Fibroblast of villous mesenchyme (primary cell): ENCODE measurements at places on chromosomes 6 and 20. TPM values are rescaled to one million over a fixed set of nuclear protein-coding genes. Genes with fewer than 3 reads are reported as not detected.

The SLC22A3 gene
- 1.3 and 10.0 TPM in 2 replicates for total RNA-seq

The GHRH gene
- total RNA-seq: not detected in 2 replicates

The XKR7 gene
- total RNA-seq: not detected in 2 replicates

The VIP gene
- not detected in 2 replicates for total RNA-seq

The MLIP gene
- total RNA-seq: not detected in 2 replicates

The AAR2 gene
- total RNA-seq: 23.7 and 27.7 TPM in 2 replicates

The LY86 gene
- total RNA-seq: not detected in 2 replicates

The C2 gene
- 1.3 and 2.3 TPM in 2 replicates for total RNA-seq

The BPIFA3 gene
- total RNA-seq: not detected in 2 replicates

The C20orf144 gene
- under 0.01 and 0.32 TPM in 2 replicates for total RNA-seq

The DLK2 gene
- total RNA-seq: 0.64 and 1.7 TPM in 2 replicates

The TCP11 gene
- 0.32 TPM in 1 of 2 replicates, not detected in the other for total RNA-seq

The TREM2 gene
- total RNA-seq: not detected in 2 replicates

The SLC17A1 gene
- not detected in 2 replicates for total RNA-seq

The OXT gene
- total RNA-seq: not detected in 2 replicates

The GLP1R gene
- total RNA-seq: not detected in 2 replicates

The BTBD3 gene
- total RNA-seq: 25.1 and 74.3 TPM in 2 replicates

The CTCFL gene
- not detected in 2 replicates for total RNA-seq

The EEF1A2 gene
- under 0.01 and 0.43 TPM in 2 replicates for total RNA-seq

The RCAN2 gene
- 1.7 and 1.9 TPM in 2 replicates for total RNA-seq

The SLC12A5 gene
- total RNA-seq: under 0.01 TPM in 2 replicates

The ARMH2 gene
- not detected in 2 replicates for total RNA-seq

The CGA gene
- 0.32 TPM in 1 of 2 replicates, not detected in the other for total RNA-seq

The MCM9 gene
- 14.8 and 15.1 TPM in 2 replicates for total RNA-seq

The UBD gene
- not detected in 2 replicates for total RNA-seq

The LY6G6F gene
- total RNA-seq: not detected in 2 replicates

The PSORS1C2 gene
- total RNA-seq: not detected in 2 replicates

The VNN1 gene
- total RNA-seq: under 0.01 TPM in 2 replicates

The EDN3 gene
- not detected in 2 replicates for total RNA-seq

The SEL1L2 gene
- not detected in 2 replicates for total RNA-seq

The ATP9A gene
- 6.9 and 9.3 TPM in 2 replicates for total RNA-seq

The GPR63 gene
- total RNA-seq: under 0.01 and 0.32 TPM in 2 replicates

The CST4 gene
- 0.32 TPM in 1 of 2 replicates, not detected in the other for total RNA-seq

The CENPW gene
- total RNA-seq: 11.3 and 12.5 TPM in 2 replicates

The CST2 gene
- total RNA-seq: not detected in 2 replicates

The DLL1 gene
- 0.86 and 0.97 TPM in 2 replicates for total RNA-seq
